Immature natural killer cell (primary cell): ENCODE measurements at places on chromosomes 3 and 15. TPM values are rescaled to one million over a fixed set of nuclear protein-coding genes. Genes with fewer than 3 reads are reported as not detected.

GRCh38 chr3:151620071-151620470, 113.7 kb upstream of the AADACL2 start:
- DNase-seq = no peak

DNA sequence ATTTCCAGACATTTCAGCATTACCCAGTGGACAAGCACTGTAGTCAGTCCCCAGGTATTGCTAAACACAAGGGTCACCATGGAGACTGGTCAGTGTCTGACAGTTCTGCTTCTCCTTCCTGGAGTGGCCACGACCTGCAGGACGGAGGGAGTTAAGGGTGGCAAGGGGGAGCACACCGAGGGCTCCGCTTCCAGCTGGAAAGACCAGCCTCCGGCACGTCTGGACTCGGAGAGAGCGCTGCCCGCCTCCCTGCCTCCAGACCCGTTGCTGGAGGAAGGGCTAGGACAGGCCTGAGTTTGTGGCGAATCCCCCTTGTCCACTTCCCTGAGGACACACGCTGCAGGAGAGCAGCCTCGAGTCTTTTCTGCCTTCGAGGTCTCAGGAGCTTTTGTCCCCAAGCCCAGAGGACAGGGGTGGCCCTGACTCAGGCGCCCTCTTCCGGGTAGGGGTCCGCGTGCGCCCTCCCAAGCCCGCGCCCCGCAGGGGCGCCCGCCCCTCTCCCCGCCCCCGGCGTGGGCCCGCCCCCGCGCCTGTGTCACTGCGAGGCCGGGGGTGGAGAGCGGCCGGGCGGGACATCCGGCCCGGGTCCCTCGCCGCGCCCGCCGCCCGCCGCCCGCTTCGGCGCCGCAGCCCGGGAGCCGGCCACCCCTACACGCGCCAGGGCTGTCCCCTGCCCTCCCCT, at the start of gene CHST14:
CHST14 (plus strand) TSS at position 562 of the 682 bp plus-strand sequence. CDS start 230 bp downstream, outside the sequence.
- DNase-seq = peak; percentile 67

GRCh38 chr15:36544518-36545466, 34.6 kb upstream of the CDIN1 start:
- no peak for DNase-seq

GRCh38 chr3:25831578-25831977, 41.7 kb downstream of the OXSM start:
- DNase-seq = no peak

- no peak for DNase-seq
These were observed 28.0 kb upstream of the TMOD3 start for GRCh38 chr15:51801391-51801835.

DNA sequence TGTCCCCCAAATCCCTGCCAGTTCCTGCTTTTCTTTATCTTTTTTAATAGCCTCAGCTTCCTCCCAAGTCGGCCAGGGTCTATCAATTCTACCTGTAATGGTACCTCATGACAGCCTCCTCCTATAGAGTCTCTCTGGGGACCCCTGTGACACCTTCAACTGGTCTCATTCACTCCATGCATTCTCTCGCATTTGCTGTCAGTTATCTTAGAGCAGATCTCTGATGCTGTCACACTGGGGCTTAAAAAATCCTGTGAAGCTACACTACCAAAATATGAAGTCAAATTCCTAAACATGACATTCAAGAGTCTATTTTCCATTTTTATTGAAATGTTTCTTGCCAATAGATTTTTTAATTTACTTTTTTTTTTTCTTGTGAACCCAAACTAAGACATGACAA, 5.5 kb downstream of the VPS39 start:
- DNase-seq = no peak

DNA sequence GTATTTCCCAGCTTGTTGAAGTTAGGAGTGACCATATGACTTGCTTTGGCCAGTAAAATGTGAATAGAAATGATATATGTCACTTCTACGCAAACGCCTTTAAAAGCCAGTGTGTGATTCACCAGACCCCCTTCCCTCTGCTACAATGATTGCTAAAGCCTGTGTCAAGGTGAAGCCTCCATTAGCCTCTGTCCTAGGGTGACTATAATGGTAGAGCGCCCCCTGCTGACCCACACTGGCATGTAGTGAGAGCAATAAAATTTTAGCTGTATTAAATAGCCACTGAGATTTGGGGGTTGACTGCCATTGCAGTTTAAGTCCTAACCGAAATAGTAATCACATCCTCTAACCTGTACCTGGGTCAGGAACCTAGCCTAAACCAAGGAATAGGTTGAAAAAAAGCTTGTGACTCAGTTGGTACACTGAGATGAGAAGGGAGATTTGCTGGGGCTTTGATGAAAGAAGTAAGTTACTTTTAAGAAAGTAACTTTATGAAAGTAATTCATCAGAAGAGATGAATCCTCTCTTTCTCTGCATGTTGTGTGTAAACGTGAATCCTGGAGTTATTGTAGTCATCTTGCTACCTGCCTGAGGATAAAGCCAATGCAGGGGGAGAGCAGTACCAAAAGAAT, 52.6 kb downstream of the GTF2E1 start:
- DNase-seq = peak; percentile 65

- DNase-seq = no peak
These were observed 54.0 kb downstream of the TAFA4 start for GRCh38 chr3:68878322-68878721.

DNA sequence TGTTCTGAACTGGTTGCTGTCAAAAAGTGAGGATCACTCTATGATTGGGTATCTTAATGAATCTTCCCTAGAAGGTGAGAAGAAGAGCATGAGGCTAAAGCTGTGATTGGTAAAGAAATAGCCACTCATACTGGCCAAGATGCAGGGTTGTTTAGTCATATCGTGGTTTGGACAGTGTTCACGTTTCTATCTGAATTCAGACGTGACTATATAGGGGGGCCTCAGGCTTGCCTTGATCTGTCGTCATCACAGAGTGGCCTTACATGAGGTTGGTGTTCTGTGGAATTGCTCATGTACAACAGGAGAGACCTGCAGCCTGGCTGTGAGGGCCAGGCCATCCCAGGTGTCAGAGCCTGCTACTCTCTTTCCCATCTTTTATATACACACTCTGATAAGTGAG, 12.4 kb downstream of the RTP2 start:
- no peak for DNase-seq

The CHRD gene
- not detected for polyA plus RNA-seq
